ENCODE measurements at places on chromosomes 7 and 10.

GRCh38 chr10:60384708-60385398 lies 4.8 kb downstream of the ANK3 start:
- DNase-seq, result no peak

GRCh38 chr10:127926455-127926854 lies 19.6 kb downstream of the PTPRE start:
- no peak for DNase-seq

GRCh38 chr7:115005953-115006352 lies 84.1 kb downstream of the MDFIC start:
- no peak for DNase-seq

GRCh38 chr10:51001587-51001986 lies 72.7 kb upstream of the PRKG1 start:
- no peak for DNase-seq

DNA sequence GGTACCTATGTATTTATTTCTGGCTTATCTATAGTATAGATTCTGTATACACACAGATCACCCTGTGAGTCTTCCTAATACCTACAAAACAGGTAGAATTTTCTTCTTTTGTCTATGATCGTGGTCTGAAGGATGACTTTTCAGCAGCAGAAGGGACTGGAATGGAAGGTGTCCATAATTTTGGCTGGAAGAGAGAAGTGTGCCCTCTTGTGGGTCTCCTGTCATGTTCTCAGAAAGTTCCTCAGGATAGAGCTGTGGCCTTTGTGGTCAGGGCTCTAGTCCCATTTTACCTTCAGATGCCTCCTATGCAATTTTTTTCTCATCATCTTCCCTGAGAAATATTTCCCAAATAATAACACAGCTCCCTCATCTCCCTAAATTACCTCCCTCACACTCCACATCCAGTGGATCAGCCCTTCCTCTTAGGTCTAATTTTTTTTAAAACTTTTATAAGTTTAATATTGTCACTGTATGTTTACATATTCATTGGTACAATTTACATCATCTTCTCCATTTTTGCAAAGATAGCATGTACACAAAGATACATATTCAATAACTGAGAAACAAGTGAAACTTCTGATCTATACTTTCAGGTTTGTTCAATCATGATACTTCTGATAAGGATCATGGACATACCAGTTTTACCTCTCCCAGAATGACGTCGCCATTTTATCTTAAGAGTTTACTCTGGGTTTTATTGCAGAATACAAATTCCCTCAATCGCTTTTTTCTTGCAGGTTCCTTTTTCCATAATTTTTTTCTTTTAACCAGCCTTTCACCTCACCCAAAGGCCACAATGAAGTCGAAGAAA lies 112.7 kb downstream of the REEP3 start:
- DNase-seq, result no peak

DNA sequence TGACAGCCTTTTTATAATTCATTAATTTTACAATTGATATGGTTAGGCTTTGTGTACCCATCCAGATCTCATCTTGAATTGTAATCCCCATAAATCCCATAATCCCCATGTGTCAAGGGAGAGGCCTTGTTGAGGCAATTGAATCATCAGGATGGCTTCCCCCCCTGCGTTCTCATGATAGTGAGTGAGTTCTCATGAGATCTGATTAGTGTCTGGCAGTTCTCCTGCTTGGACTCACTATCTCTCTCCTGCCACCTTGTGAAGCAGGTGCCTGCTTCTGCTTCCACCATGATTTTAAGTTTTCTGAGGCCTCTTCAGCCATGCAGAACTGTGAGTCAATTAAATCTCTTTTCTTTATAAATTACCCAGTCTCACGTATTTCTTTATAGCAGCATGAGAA lies 165.7 kb upstream of the GNAI1 start:
- DNase-seq, result no peak

DNA sequence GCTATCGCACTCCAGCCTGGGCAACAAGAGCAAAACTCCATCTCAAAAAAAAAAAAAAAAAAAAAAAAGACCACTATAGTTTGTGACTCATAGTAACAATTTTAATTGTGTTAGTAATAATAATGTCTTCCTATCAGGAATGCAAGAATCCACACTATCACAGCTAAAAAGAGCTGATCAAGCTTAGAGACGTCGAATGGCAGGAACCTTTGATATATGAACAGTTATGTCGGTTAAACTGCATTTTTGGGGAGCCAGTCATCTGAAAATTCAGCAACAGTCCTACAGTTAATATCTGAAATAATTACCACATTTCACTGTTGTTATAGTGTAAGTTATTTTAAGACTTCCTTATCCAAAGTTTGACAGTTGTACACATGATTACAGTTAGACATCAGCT lies 8.8 kb downstream of the PHYH start:
- DNase-seq, result no peak

DNA sequence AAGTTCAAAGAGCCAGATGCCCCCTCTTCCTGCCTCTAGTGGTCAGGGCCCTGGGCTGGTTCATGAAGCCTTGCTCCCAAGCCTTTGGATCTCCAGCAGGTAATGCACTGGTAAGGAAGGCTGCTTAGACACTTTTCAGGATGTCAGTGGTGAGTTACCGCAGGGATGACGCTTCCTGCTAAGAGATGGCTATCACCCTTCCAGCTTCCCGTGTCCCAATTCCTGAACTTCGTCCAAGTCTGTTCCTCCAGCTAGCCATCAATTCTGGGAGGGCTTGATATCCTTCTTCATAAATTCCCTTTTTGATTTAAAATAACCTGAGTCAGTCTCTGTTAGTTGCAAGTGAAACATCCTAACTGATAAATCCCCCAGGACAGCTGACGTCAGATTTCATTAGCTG lies 221.2 kb downstream of the PLXNA4 start:
- no peak for DNase-seq

DNA sequence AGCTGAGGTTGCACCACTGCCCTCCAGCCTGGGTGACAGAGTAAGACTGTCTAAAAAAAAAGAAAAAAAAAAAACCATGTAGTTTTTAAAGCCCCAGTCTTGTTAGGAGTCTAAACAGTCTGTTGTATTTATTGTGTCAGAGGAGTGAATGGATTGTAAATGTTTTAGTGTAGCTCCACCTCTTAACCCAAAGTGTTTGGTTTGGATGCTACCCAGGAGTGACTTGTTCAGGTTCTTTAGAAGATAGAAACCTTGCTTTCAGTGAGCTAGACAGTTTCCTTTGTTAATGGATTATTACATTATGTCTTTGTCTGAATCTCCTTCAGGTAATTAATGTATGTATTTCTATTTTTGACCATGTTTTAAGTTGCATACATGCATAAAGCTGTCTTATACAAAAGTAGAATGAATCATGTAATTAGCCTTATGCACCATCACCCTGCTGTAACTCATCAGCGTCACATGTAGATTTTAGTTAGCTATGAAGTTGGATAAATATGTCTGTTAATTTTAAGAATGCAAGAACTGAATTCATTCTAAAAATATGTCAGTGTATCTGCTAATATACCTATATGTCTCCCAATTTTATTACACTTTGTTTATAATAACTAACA lies 97.7 kb downstream of the TAF3 start:
- DNase-seq, result no peak

- no peak for DNase-seq
Measured at GRCh38 chr7:69893906-69894305, 295.6 kb downstream of the AUTS2 start.

GRCh38 chr7:42960762-42961161 lies 28.6 kb downstream of the MRPL32 start:
- no peak for DNase-seq

DNA sequence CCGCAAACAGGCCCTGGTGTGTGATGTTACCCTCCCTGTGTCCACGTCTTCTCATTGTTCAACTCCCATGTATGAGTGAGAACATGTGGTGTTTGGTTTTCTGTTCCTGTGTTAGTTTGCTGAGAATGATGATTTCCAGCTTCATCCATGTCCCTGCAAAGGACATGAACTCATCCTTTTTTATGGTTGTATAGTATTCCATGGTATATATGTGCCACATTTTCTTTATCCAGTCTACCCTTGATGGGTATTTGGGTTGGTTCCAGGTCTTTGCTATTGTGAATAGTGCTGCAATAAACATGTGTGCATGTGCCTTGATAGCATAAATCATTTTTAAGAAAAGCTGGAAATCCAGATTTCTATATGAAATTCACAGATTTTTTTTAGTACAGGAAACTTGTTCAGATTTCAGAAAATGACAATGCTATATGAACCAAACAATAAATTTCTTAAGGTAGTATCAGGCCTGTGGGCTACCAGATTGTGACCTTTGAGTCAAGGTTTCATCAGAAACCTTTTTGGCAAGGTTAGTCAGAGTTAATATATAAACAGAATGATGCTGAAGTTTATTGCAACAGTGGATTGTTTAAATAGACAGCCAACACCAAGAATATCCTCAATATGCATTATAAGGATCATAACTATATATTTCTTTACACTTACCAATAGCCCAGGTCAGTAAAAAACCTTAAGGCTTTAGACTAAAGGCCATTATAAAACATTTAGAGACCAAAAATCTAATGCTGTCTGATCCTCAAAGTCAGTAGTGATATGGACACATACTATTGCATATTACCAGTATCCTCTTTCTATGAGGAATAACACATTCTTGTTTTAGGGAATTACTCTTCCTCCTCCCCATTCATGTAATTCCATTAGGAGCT lies 68.7 kb upstream of the PAPSS2 start:
- DNase-seq, result no peak

DNA sequence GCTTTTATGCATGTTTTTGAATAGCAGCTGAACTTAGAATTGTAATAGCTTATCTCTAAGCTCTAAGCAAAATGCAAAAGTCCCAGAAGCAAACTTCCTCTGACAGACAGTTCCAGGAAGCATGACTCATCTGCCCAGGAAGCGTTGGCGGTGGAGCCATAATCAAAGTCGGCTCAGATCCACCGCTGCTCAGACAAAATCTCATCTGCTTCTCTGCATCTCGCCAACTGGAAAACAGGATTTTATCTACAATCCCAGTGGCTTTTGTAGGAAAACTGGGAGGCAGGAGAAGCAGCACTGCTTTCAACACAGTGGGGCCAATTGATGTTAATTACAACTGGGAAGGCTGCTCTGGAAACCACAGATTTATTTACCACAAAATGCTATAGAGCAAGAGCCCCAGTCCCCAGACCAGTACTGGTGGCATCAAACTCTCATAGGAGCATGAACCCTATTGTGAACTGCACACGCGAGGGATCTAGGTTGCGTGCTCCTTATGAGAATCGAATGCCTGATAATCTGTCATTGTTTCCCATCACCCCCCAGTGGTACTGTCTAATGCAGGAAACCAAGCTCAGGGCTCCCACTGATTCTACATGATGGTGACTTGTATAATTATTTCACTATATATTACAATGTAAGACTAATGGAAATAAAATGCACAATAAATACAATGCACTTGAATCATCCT lies 99.9 kb downstream of the CUBN start:
- DNase-seq, result no peak

DNA sequence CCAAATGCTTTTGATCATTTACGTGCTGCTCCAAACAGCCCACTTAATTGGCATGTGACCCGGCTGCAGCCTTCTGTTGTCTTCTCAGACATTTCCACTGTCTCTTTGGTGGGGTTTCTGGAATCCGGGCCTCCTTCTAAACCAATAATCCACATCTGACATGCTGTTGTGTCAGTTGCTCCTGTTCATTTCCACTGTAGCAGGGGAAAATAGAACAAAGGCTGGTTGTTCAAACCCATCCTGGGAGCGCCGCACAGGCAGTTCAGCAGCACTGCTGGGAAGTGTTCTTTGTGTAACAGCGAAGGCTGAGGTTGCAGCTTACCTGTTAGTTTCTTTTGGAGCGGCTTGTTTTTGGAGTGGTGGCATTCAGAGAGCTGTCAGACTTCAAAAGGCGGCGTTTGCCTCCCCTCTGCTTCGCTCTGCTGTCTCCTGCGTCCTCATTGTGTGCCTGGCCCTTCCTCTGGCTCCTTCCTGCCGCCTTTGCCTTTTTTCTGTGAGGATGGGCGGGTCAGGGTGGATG lies 149.4 kb downstream of the SNX10 start:
- no peak for DNase-seq

GRCh38 chr10:34045571-34046190 lies 711.2 kb upstream of the NRP1 start:
- DNase-seq, result no peak

GRCh38 chr10:43091846-43092245 lies 15.0 kb downstream of the RET start:
- no peak for DNase-seq

GRCh38 chr10:12972146-12972545 lies 29.4 kb downstream of the CCDC3 start:
- DNase-seq, result no peak

DNA sequence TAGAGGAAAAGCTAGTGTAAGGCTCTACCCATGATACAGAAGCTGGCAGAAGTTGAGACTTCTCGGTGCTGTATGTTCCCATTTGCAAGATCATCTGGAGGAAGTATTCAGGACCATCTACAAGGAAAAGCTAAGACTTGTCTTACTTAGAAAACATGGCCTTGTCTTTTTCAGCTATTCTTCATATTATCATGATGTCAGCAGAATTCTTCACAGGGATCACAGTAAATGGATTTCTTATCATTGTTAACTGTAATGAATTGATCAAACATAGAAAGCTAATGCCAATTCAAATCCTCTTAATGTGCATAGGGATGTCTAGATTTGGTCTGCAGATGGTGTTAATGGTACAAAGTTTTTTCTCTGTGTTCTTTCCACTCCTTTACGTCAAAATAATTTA lies 79.6 kb upstream of the SCIN start:
- DNase-seq, result no peak

- no peak for DNase-seq
Measured at GRCh38 chr10:123678376-123678775, 12.2 kb downstream of the GPR26 start.

DNA sequence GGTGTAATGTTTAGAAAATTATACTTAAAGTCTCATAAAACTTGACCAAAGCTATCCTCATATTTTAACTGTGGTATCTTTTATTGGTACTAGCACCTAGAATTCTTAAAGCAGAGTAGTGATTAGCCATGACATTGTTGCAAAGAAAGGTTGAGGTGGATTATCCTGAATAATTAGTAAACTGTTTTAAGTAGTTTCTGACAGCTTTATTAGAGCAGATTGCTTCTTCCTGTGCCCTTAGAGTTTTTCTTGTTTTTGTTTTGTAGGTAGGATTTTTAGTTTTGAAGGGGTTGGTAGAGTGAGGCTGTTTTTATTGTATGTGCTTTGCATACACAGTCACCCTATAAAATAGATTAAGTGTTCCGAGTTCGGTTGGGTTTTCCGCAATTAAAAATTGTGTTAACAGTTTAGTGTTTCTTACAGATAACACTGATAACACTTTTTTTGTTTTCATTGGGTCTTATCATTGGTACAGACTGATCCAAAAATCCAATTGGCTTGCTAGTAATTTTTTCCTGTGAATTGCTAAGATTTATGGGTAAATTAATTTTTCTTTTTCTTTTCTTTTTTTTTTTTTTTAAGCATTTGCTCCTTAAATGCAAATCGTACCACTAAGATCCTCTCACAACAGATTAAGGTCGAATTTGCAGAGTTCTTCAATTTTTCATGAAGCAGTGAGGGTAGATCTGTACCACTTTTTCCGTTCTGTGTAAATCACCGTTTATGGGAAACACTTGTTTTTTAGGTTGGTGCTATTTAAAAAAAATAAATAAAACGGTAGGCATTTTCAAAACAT lies 2.1 kb upstream of the PBLD start:
- DNase-seq, result no peak
